ENCODE measurements at places on chromosomes 5 and 9.
A peak's percentile ranks its signal among the peaks of the same experiment; 100 is the strongest.

- DNase-seq: no peak
These were observed 623.5 kb upstream of the NUDT12 start for GRCh38 chr5:104186100-104186499.

DNA sequence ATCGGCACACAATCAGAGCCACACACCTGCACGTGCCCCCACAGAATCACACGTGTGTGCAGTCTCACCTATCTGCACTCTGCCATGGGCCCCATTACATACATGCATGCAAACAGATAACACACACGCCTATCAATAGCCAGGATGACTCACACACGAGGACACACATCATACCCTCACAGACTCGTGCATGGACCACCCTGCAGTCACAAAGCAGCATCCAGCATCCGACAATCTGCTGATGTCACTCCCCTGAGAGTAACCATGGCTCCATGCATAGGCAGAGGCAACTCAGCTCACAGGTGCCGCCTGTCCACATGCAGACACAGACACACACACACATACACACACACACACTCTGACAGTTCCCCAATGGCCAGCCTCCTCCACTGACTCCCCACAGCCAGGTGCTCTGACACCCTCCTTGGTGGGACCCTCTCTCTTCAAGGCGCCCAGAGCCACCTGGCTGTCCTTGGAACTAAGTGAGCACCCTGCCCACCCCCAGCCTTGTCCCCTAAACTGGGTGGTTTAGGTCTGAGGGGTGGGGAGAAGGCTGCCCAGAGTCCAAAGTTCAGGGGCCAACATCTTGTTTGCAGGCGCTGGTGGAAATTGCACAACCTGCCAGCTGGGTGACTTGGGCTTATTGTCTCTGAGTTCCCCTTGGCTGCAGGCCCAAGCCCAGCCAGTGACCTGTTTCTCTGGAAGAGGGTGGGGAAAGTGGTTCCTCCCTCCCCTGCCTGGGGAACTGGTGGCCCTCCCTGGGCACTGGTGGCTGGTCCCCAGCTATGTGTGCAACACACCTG lies 34.6 kb upstream of the NEK6 start:
- DNase-seq: peak; percentile 25

- no peak for DNase-seq
These were observed 240.3 kb upstream of the NREP start for GRCh38 chr5:111997308-111997707.

DNA sequence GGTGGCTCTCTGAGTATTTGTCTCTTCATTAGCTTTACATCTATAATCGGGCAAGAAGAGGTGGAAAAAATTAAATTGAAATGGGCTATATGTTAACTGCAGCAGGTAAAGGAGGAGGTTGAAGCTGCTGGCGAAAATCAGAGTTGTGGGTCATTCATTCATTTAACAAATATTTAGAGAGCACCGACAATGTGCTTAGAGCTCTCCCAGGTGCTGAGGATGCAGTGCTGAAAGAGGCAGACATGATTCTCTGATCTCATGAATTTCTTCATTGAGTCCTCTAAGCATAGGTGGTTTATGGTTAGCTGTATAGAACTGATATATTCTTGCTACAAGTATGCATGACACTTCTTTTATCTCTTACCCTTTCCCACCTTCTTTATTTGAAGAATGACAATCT lies 243.4 kb downstream of the RFX3 start:
- DNase-seq: no peak

DNA sequence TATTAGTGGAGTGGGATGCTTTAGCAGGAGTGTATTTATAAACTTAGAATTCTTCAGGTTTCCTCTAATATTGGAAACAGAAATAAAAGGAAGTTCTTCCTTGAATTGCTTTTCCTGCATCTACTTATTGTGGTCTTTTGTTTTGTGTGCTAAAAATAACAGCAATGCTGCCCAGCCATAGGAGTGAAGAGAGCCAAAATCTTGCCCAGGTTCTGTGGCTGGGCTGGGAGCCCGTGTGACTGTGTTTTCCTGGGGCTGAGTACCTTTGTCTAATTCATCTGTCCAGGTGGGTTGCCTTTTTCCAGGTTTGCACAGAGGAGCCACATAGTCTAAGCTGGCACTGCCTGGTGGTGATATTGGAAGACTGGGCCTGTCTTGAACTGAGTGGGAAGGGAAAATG lies 179.7 kb upstream of the ADAMTSL1 start:
- DNase-seq: no peak

DNA sequence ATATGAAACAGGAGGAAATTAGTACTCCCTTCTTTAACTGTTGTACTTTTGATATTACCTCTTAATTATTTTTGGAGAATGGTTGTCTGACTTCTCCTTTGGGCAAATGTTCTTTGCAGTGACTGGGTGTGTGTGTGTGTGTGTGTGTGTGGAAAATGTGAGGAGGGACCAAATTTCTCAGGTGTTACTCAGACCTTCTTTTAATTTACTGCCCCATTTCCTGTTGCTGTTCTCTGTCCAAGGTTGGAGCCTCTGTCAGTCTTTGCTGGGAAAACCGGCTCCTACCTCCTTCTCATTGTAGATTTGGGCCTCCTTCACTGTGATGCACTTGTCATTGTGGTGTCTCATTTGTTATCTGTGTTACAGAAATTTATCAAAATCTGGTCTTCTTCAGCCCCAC lies 68.4 kb downstream of the PBX3 start:
- DNase-seq: no peak

DNA sequence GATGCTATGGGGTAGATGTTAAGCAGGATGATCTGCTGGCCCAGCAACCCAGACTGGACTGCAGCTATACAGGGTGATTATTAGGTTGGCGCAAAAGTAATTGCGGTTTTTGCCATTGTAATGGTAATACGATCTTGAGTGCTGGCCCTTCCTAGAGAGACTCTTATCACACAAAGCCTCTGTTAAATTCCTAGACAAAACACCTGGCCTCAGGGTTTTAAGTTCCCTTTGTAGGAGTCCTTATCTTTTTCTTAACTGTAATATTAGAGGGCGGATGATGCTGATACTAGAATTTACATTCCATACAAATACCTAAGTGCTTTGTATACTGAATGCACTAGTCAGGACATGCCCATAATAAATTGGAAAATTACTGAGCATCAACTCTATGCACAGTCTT lies 222.2 kb downstream of the NDUFS4 start:
- no peak for DNase-seq

DNA sequence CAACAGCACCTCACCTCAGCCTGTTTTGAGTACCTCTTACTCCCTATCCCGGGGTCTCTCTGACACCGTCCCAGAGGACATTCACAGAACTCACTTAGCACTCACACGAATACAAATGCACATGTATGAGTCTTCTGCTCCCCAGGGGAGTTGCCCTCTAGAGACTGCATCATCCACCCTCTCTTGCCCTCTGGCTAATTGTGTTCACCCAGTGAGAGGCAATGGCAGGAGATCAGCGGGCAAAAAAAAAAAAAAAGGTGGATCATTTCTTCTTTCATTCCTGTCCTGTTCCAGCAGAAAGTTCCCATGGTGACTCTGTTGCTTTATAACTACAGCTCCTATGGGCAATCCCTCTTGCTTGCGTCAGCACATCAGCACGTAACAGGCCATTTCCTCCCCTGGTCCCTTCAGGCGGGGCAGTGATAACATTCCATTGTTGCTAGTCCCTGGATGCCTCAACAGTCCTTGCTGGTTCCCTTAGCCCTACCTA lies 23.5 kb upstream of the SNX2 start:
- no peak for DNase-seq

GRCh38 chr5:146395193-146395592 lies 51.9 kb upstream of the TCERG1 start:
- DNase-seq: no peak

- no peak for DNase-seq
These were observed 552.4 kb upstream of the ZNF608 start for GRCh38 chr5:125298746-125299379.

DNA sequence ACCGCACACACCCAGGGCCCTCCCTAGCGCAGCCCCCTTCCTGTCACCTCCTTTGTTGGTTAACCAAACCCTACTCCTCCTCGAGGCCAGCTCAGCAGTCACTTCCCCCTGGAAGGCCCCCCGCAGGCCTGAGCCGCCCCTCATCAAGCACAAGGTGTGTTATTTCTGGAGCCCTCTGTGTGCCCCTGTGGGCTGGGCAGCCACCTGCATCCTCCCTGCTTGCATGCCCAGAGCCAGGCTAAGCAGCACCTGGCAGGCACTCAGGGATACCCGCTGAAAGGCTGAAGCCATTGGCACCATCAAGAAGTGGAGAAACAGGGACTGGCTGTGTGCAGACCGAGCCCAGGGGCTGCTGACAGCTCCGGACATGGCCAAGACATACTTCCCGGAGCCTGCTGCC lies 121.8 kb downstream of the ZNF354C start:
- DNase-seq: no peak

All from hematopoietic multipotent progenitor cell treated with erythropoietin and hydrocortisone succinate and interleukin-3 and kit ligand, for 8 days (in vitro differentiated cells).